Activated effector memory CD4-positive, alpha-beta T cell treated with anti-CD3 and anti-CD28 coated beads, Interleukin-2, amount 50 U/mL, for 16 hours (primary cell): ENCODE measurements at places on chromosomes 3 and 15.

- no peak for DNase-seq
Measured at GRCh38 chr3:32143849-32144757, 37.7 kb downstream of the GPD1L start.

DNA sequence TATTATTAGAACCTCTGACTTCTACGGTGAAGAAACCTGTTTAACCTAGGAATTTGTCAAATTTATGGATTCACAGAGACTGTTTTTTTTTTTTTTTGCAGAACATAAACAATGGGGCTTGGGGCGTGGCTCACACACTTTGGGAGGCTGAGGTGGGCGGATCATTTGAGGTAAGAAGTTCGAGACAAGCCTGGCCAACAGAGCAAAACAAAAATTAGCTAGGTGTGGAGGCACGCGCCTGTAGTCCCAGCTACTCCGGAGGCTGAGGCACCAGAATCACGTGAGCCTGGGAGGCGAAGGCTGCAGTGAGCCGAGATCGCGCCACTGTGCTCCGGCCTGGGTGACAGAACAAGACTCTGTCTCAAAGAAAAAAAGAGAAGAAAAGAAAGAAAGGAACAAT, 3.0 kb downstream of the ZBTB11 start:
- no peak for DNase-seq

GRCh38 chr3:173635826-173636225, 238.3 kb downstream of the NLGN1 start:
- DNase-seq = no peak

DNA sequence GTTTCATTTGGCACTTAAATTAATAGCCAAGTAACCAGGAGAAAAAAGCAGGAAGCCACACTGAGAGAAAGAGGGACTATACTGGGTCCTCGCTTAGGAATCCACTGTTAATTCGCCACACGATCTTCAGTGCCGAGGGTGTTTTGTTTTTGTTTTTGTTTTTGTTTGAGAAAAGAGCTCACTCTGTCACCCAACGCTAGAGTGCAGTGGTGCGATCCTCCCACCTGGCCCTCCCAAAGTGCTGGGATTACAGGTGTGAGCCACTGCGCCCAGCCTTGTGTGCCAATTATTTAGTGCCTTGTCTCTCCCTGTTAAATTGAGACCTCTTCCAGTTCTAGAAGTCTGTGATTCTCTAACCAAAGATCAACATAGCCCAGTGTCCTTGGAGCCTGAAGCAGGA, 53.8 kb upstream of the TPM1 start:
- no peak for DNase-seq

- DNase-seq = no peak
Measured at GRCh38 chr3:39971559-39972031, 162.2 kb downstream of the MYRIP start.

DNA sequence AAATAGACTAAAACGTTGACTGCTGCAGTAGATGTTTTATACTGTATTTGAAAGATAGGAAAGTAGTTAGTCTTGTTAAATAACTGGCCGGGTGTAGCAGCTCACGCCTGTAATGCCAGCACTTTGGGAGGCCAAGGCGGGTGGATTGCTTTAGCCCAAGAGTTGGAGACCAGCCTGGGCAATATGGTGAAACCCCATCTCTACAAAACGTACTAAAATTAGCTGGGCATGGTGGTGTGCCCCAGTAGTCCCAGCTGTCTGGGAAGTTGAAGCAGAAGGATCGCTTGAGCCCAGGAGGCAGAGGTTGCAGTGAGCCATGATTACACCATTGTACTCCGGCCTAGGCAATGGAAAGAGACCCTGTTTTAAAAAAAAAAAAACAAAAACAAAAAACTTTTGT, 60.5 kb upstream of the ULK4 start:
- DNase-seq = no peak

GRCh38 chr15:48992545-48992944, 28.8 kb upstream of the SHC4 start:
- no peak for DNase-seq

DNA sequence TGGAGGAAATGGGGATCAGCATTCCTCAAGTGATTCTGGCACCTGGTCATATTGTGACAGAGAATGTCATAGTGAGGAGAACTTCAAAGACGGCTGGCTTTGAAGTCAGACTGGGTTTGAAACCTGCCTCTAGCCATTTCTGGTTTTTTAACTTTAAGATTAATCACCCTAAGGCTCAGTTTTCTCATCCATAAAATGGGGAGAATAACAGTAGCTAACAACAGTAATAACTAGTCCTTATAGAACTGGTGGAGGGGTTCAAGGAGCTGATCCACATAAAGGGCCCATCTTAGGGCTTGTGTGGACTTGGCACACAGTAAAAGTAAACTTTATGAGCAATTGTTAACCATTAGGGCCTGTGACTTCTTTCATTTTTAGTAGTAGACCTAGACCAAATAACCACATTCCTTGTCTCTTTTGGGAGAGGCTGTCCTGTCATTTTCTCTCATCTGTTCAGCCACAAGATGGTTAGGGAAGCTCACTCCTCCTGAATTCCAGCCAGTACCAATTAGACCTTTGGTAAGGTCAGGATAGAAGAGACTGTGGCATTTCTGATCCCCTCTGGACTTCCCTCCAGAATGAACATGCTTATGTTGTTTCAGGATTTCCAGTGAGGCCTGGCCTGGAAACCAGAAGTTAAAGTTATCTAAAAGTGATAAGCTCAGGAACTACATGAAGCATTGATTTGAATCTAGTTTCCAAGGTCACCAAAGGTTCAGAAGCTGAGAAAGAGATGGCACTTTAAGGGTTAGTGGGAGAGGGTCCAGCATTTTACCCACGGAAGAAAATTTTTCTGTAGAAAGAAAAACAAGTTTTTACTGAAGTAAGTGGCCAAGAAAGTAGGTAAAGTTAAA, 159.3 kb upstream of the DPH6 start:
- DNase-seq = no peak

GRCh38 chr3:52649461-52650210, 36.1 kb downstream of the PBRM1 start:
- no peak for DNase-seq

- DNase-seq = no peak
Measured at GRCh38 chr3:9147215-9147895, 102.1 kb downstream of the SRGAP3 start.

DNA sequence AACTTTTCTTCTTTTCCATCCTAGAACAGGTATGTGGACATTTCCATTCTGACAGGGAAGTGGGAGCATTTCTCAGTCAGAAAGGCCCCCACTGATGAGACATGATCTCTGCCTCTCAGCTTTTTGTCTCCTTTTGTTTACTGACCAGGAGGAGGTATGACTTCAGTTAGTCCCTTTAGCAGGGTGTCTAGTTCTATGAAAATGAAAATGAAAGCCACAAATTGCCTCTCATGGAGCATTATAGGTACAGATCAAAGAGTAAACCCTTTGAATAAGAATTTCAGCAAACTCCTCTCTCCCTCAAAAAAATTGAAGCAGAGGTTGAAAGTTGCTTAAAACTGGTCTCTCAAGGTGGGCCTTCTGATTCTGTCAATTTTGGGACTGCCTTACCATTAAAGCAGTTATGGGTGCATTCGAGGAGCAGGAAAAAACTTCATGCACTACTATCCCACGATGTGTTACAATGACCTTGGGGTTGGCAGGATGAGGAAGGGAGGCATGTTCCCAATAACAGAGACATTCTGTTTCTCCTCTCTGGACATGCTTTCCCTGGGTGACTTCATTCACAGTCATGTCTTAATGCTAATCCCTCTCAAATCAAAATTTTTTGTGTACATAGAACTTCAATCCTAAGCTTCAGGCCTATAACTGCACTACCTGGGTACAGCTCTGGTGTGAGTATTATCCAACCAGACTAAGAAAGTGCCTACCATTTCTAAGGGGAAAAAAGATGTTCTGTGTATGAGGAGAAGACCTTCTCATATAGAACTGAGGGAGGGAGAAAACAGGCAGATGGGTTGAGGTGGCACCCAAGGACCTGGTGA, 50.6 kb upstream of the TBC1D23 start:
- DNase-seq = no peak

DNA sequence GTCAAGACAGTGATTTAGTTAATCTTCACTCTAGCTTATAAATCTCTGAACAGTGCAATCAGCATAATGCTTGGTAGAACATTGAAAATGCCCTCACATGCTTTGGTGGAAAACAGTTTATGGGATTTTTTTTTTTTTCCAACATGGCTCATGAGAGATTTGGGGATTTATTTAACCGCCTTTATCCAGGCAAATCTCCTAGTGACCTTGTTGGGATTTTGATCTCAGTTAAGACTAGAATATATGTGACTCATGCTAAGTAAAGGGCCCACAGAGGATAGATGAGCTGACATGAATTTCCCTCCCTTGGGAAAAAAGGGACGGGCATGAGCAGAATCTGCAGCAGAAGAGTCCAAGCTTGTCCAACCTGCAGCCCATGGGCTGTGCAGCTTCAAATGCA, 18.7 kb downstream of the LRTM1 start:
- DNase-seq = no peak

- DNase-seq = no peak
Measured at GRCh38 chr3:49700453-49701128, 11.2 kb downstream of the RNF123 start.

GRCh38 chr3:10333349-10333650, 12.4 kb upstream of the SEC13 start:
- no peak for DNase-seq

DNA sequence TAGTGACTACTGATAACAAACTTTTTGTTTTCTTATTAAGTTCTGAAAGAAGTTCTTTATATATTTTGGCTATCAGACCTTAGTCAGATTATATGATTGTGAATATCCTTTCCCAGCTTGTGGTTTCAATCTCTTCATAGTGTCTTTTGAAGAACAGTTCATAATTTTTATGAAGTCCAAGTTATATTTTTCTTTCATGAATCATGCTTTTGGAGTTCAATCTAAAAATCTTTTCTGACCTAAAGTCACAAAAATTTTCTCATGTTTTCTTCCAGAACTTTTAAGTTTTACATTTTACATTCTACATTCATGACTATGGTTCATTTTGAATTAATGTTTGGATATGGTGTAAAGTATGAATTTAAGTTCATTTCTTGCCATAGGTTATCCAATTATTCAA, 34.2 kb upstream of the OCA2 start:
- DNase-seq = no peak

DNA sequence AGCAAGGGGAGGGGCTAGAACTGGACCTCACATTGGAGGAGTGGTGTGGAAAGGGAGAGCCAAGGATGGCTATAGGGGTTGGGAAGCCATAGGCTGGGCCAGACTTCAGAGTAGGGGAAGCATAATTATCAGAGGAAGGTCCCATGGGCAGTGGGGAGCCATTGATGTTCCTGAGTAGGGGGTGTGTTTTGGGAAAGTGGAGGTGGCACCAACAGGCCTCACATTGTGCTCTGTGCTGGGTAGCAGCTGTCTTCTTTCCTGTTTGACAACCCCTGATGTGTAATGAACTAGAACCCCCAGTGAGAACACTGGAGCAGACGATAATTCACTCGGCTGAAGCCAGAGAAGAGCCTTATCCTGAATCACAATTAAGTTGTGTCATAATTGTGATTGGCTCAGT, 41.2 kb downstream of the SLC6A11 start:
- peak; percentile 8 for DNase-seq

DNA sequence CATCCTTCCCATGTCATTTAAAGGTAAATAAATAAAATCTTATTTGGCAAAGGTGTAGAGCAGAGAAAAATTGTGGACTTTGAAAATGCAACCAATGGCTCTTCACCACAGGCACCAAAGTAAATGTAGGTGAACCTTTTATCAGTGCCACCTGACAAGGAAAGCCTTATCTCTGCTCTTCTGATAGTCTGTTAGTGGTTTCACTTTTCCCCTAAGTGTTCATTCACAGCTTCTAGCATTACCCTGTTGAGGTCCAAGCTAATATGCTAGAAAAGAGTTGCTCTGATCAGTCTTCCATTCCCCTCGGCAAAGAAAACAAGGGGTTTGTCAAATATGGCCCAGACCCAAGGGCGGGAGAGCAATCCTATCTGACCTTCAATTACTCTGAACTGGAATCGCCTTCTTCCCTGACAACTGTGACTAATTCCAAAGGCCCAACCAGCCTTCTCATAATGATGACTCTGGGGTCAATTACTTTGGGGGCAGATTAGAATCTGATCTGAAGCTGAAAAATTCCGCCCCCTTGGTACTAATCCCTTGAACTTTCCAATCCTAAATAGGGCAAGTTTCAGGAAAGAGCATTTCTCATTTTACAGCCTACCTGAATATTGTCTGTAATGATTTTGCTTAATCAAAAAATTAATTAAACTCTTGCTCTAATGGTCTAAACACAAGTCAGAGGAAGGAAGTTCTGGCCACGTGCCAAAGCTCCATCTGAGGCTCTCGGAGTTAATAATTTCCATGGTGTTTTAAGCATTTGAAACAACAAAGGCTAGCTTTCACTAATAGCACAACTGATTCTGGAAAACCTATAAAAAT, 52.4 kb downstream of the SETMAR start:
- no peak for DNase-seq

- DNase-seq = no peak
Measured at GRCh38 chr15:57284535-57284934, 91.8 kb upstream of the CGNL1 start.

GRCh38 chr15:89283201-89283600, 39.4 kb downstream of the FANCI start:
- DNase-seq = no peak

- DNase-seq = no peak
Measured at GRCh38 chr3:16886303-16886683, 1.5 kb downstream of the PLCL2 start.

DNA sequence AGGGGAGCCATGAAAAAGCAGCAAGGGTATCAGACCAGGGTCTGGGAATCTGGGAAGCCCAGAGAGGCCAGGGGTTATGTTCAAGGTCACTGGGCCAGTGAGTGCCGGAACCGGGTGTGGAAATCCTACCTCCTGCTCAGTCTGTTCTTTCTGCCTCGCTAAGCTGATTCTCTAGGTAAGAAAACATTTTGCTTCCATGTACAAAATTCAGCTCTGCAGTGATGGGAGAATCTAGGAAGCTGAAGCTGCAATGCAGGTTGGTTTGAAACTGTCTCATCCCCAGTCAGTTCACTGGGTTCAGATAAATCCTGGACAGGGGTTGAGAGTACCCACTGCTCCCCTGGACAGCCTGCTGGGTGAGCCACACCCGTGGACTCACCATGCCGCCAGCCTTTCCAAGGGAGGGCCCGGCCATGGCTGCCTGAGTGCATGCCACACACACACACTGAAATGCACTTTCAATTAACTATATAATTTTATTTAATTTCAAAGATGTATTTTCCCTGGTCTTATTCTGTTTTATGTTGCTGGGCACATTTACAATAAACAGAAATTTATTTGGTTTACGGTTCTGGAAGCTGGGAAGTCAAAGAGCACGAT, 108.4 kb downstream of the CORO2B start:
- DNase-seq = peak; percentile 36

DNA sequence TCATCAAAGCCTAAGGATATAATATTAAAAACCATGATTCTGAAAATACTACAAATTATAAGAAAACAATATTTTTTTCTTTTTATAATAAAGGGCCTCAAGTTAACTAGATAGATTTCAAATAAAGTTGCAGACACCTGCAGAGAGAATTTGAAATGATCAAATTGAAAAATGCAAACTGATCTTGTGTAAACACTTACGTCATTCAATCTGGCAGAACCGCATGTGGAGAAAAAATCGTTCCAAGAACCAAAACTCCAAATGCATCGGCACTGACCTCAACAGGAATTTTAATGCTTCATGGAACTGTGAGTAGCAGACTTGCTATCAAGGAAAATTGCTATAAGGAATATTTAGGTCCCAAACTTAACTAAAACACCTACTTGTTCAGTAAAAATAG, 17.2 kb downstream of the CPA3 start:
- DNase-seq = no peak
